ENCODE measurements at places on chromosomes 2 and 18. TPM values are rescaled to one million over a fixed set of nuclear protein-coding genes. Genes with fewer than 3 reads are reported as not detected.

The SERPINB12 gene
- total RNA-seq: not detected

- no peaks in the 10 kb centered on the region for H3K27me3 ChIP-seq
- peak; percentile 61 for DNase-seq
- H3K4me1 ChIP-seq: peaks cover 28% of the 10 kb centered on the region
- peak overlapping the region; percentile 57 for H3K27ac ChIP-seq
- no peaks in the 10 kb centered on the region for H3K36me3 ChIP-seq
Measured at GRCh38 chr2:223460774-223461211, 141.4 kb downstream of the SCG2 start.

DNA sequence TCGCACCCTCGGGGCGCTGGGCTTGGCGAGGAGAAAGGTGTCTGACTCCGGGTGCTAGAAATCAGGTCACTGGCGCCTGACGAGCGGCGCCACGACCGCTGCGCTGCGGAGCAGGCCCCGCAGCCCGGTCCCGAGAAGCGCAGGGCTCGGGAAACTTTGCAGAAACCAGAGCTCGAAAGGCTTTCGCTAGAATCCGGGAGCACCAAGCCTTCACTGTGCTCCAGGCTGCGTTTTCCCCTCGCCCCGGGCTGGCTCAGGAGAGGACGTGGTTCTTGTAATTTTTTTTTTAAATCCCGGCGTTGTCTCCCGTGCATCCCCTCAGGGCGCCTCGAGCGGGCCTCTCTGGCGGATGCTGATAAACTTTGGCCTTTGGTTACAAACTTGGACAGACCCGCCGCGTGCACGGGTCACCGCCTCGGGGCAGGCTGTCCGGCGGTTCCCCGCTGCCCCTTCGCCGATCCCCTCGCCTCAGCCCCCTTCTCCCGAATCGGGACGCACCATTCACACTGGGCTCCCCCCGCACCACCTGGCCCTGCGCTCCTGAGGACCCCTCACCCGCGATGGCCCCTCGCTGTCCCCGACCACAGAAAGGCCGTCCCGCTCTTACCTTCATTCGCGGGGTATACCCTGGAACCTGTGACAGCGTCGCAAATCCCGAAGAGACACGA, 419 bp downstream of the EPHA4 start:
- DNase-seq: peak; percentile 59
- H3K4me3 ChIP-seq: peak overlapping the region; percentile 87
- H3K27me3 ChIP-seq: no peaks in the 10 kb centered on the region
- 0 out of 2 replicates have a peak overlapping the region, but pooled peaks have one; percentile 24 for H3K27ac ChIP-seq
- H3K4me1 ChIP-seq: peaks cover 15% of the 10 kb centered on the region

DNA sequence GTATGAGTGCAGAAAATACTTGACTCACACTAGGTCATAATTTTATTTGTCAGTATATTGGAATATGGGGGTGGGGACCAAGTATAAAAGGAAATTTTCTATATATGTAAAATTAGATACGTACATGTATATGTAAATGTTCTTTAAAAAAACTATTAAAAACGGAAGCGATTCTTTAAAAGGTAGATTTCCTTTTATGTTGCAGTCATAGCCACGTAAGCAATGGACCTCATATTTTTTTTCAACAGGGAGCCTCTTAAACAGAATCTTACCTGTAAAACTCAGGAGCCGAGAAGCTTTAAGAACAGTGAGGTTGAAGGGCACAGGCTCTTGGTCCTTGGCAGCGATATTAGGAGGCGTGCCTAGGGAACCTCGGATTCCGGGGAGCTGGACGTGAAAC, 3.3 kb downstream of the RHBDD1 start:
- no peak overlapping the region for H3K4me3 ChIP-seq
- H3K36me3 ChIP-seq: 0 out of 2 replicates have a peak, but pooled peaks cover 11% of the 10 kb centered on the region
- peaks cover 19% of the 10 kb centered on the region for H3K4me1 ChIP-seq
- H3K27ac ChIP-seq: no peak overlapping the region
- no peaks in the 10 kb centered on the region for H3K27me3 ChIP-seq

Data from PC-9 (cell line).